ENCODE measurements at places on chromosomes 5 and 9.

- DNase-seq, result no peak
Measured at GRCh38 chr9:35079041-35079425, 709 bp downstream of the FANCG start.

GRCh38 chr9:106038266-106039001 is 344.1 kb downstream of the TMEM38B start:
- DNase-seq, result no peak

DNA sequence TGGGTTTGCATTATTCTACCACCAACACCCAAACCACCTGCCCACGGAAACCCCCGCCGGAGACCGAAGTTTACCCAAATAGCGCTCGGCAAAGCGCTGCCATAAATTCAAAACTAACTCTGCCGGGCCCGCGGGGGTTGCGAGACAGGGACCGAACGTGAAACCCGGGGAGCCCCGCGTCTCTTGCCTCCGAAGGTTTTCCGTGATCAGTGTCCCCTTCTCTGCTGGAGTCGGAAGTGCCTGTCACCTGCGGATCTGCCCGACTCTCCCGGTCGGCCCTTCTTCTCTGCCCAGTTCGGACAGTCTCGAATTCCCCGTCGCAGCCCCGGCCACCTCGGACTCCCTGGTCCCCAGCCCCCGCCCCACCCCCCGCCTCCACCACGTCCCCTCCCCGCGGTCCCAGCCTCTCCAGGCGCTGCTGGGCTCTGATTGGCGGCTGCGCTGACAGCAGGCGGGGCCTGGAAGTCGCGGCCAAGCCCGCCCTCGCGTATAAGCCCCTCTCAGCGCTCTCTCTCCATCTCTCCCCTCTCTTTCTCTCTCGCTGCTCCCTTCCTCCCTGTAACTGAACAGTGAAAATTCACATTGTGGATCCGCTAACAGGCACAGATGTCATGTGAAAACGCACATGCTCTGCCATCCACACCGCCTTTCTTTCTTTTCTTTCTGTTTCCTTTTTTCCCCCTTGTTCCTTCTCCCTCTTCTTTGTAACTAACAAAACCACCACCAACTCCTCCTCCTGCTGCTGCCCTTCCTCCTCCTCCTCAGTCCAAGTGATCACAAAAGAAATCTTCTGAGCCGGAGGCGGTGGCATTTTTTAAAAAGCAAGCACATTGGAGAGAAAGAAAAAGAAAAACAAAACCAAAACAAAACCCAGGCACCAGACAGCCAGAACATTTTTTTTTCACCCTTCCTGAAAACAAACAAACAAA is at the start of gene RORB:
TSS of gene RORB (plus strand) at position 517 of the 929 bp plus-strand sequence. CDS start 642 bp downstream, outside the sequence.
- DNase-seq, result no peak

GRCh38 chr9:132804576-132805295 is 73.3 kb downstream of the AK8 start:
- DNase-seq, result no peak

DNA sequence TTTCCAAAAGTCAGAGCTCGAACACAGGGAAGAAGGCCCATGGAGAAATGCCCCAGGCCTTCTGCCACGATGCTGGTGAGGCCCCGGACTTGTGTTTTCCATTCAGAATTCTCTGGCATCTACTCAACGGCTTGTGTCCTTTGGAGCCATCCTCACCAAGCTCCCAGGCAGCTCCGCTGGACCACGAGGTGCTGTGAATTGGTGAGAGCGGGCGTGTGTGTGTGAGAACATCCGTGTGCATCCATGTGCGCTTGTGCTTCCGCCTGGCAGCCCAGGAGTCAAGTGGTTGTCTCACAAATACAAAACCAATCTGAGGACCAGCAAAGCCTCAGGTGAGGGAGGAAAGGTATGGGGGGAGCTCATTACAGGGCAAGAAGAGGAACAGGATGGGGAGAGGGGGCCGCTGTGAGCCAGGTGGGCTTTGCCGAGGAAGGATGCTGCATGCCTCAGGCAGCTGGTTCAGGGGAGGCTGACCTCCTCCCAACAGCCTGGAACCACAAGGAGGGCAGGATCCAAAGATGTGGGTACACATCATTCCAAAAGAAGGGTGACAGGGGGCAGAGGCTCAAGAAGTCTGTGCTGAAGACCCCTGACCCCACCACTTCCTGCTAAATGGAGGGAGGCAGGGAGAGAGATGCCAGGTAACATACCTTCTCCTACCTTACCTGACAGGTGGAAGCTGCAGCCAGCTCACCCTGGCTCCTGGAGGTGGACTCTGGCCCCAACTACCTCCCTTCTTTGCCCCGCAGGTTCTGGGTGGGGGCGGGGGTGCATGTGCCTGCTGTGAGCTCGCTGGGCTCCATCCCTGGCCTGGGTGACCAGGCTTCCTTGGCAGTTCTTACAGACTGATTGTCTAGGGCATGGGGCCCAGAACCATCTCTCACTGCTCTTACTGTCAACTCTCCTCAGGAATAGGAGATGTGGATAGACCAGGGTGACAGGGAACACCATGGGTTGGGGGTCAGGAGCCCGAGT is 196.3 kb downstream of the PAX5 start:
- no peak for DNase-seq

- DNase-seq, result no peak
Measured at GRCh38 chr9:129284607-129285291, 106.7 kb upstream of the IER5L start.

- no peak for DNase-seq
Measured at GRCh38 chr9:89637787-89638186, 33.0 kb downstream of the GADD45G start.

GRCh38 chr5:107799306-107799705 is 128.6 kb upstream of the EFNA5 start:
- DNase-seq, result no peak

DNA sequence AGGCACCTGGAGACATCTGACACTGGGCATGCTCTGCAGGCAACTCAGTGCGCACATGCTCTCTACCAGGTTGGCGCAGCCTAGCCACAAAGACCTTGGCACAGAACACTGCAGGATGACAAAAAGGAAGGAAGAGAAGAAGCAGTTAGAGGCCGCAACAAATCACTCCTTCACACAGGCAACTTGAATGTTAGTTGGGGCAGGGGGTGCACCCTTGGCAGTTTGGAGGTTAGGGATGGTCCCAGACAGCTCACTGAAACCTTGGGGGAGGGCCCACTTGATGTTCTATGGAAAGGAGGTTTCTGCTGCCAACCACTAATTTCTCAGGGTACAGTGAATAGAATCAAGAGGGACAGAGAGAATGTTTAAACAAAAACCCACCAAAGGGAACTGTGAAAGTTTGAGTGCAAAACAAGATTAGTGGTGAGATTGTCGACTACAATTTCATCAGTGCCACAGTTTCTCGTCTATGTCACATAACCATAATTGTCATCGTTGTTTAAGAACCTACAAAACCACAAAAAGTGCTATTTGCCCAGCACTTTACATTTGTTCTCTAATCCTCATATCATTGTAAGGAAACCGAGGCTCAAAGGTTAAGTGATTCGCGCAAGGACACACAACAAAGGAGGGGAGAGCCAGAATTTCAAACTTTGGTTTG is 48.7 kb downstream of the FBXW11 start:
- DNase-seq, result no peak

DNA sequence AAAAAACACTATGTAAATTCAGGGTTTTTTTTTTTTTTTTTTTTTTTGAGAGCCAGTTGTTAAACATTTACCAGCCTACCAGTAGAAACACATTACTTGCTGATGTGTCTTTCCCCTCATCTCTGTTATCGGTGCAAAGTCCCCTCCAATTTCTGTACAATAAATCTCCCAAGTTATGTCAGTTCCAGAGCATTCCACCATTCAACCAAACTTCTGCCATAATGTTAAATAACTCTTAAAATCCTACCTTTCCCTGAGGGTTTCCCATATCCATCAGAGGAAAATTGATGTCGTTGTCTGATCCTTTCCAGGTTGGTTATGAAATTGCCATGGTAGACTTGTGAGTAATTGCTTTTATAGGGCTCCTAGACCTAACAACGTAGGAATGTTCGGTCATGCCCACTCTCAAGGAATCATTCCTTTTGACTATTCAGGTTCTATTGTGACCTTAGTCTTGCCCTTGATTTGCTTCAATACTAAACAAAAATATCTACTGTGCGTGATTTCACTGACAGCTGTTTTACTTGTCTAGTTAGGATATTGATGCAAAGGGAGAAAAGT is 5.6 kb upstream of the PPP2R2B start:
- DNase-seq, result no peak

Data from activated naive CD4-positive, alpha-beta T cell (primary cell).